ENCODE measurements at places on chromosomes 2 and 18.

- DNase-seq = no peak
Measured at GRCh38 chr2:239164335-239164871, 236.4 kb downstream of the HDAC4 start.

DNA sequence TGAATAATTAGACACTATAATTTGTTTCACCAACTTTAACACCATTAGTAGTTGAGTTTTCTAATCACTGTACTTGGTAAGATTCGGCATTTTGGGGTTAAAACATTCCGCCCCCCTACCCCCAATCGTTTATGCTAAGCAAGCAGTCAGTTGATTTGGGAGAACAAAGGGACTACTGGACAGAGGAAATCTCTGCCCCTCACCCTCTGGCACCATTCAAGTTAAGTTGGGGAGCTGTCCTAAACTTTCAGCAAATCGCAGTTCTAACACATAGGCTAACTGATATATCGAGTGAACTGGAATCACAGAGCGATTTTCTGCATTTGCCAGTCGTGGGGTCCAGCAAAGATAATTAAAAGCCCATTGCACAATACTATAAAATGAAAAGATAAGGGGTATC lies 5.6 kb downstream of the KLF7 start:
- DNase-seq = no peak

DNA sequence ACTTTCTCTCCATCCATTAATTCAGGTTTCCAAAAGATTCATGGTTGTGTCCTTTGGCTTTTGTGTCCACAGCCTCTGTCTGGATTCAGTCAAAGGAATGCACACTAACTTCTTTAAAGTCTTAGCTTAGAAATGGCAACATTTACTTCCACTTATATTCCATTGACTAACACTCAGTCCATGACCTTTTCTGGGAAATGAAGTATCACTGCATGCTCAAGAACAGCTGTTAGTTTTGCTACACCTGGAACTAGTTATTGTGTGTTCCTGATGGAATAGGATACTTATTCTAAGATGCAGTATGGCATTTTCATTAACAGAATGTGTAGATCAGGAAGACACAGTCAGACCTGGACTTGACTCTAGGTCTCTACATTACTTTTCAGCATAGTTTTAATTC lies 88.8 kb downstream of the KYNU start:
- no peak for DNase-seq

DNA sequence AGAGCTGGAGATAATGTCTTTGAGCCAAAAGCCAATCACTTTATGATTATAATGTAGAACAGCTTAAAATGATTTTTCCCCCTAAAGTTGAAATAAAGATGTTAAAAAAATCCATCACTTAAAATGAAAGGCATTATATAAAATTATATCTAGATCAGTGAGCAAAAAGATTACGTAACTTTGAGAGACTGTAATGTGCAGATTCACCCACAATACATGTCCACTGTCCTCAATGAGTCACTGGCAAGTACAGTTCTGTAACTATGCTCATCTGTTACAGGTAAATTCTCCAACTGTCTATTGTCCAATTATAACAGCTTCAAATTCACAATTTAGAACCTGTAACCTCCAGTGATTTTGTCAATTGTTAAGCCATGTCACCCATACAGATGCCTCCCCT lies 19.0 kb downstream of the FAM161A start:
- no peak for DNase-seq

GRCh38 chr2:201411421-201411820 lies 39.8 kb downstream of the TRAK2 start:
- no peak for DNase-seq

DNA sequence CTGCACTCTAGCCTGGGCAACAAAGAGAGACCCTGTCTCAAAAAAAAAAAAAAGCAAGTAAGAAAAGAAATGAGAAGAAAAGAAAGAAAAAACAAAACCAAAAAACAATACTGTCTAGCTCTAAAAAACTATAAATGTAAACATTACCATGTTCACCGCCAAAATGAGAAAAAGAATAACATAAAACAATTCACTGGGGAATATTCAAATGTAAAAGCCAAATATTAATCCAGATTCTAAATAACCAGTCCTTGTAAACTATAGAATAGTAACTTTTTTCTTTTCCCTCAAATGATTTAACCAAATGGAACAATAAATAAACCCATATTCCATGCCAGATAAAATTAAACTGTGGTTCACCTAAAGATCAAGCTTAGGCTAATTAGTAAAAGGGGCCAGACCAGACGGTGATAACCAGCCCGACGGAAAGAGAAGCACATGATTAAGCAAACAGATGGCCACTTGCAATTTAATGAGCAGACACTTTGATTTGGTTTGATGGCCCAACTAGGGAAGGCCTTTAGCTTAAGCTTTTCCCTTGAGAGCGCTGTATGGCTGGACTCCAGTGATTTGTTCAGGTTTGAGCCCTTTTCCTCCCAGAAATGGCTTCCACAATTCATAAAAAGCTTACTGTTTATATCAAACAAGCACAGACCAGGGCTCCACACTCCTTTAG lies 39.4 kb upstream of the ZNF397 start:
- no peak for DNase-seq
